ENCODE measurements at places on chromosomes 4 and X.

DNA sequence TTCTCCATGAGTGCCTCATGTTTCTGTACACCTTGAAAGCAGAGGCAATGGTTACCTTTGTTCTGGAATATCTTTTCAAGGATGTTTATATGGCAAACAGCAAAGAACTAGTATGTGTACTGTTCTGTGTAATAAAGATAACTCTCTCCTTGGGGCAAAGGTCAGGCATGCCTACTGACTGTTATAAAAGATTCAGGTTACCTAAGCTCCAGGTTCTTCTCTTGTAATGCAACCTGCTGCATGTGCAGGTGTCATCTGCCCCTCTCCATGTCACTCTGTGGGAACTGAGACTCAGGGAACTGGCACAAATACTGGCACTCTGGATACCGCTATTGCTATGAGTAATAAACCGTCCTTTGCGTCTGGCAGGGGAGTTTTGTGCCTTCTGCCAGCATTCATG is 5.4 kb upstream of the TRPC3 start:
- DNase-seq: no peak

- peak; percentile 97 for DNase-seq
Observed at GRCh38 chr4:123505095-123506010, 108.8 kb downstream of the SPRY1 start.

DNA sequence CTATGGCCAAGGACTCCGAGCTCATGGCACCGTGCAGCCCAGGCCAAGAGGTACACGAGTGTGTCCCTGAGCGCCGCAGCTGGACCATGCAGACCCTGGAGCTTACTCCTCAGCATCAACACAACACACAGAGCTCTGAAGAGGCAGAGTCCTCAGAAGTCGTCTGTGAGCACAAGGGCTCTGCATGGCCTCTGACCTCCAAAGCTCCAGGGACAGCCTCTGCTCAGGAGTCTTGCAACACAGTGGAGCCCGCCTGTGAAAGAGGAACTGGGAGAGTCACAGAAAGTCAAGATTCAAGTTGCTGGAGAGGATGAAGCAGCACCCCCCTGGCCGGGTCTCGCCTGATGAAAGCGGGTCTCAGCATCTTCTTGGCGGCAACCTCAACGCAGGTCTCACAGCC is 2.9 kb downstream of the LRPAP1 start:
- DNase-seq: no peak

DNA sequence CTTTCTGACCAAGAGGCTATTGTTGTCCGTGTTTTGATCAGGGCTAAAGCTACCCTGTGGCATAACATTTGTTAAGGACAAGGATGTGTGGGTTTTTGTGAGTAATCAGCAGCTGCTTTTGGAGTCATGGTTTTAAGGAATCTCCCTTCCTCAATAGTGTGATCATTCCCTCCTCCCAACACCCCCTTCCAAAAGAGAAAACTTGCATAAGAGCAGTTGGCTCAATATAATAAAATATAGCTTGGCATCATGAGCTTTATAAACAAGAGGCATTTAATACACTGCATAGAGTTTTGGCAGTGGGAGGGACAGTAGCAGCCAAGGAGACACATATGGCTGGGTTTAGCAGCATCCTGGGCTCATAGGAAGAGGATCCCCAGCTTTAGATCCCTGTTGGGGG is 84.7 kb downstream of the NHS start:
- DNase-seq: no peak

All from NCI-H1092 treated with DMSO at 0.1 percent for 48 hours (cell line).